Stimulated activated CD8-positive, alpha-beta memory T cell treated with anti-CD3 and anti-CD28 coated beads, Interleukin-7, amount 100 ng/mL, for 1 hour (primary cell): ENCODE measurements at places on chromosomes 3 and 15.

DNA sequence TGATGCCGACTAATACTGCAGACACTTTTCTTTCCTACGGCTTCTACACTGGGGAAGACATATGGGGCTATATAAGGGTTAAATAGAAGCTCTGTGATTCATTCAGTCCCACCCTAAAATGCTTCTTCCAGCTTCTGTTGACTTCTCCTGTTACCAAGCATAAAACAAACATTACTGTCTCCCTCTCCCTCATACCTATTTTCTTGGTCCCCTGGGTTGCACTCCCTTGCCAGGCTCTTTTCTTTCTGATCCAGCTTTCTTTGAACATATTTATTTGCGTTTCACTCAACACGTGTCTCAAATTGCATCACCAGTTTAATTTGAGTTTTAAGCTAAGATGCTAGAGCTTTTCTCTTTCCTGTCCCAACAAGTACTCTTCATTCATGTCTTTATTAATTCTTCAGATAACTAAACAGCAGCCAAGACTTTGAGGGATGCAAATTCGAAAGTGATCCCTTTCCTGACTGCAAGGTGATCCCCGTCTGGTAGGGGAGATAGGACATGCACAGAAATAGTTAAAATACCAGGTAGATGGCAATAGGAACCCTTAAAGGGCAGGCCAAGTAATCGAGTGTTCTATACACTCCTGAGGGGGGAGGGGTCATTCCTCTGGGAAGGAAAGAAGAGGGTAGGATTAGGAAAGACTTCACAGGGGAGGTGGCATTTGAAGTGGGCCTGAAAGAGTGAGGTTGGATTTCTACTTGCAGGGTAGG lies 198.6 kb upstream of the BCL6 start:
- no peak for DNase-seq

DNA sequence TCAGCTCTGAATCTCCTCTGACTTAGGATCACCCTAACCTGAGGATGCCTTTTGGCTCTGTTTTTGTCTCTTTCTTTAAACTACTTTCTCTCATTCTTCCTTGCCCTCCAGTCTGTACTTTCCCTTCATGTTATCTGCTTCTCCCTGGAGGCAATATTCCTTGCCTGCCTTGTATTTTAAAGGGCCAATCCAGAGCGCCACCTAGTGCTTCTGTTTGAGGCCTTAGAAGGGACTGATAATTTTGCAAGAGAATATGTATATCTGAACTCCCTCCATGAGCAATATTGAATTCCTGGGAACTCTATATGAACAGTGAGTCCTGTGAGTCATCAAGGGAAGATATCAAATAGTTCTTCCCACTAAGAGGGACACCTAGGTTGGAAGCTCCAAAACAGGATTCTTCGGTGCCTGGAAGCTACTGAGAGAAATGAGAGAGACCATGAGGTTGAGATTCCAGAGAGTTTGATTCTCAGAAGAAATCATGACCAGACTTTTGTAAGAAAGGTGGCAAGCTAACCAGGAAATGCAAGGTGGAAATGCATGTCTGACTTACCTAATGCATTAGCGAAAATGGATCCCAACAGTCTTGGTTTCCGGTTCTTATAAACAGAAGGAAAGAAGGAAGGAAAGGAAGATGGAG lies 203.8 kb upstream of the CD96 start:
- peak; percentile 5 for DNase-seq

DNA sequence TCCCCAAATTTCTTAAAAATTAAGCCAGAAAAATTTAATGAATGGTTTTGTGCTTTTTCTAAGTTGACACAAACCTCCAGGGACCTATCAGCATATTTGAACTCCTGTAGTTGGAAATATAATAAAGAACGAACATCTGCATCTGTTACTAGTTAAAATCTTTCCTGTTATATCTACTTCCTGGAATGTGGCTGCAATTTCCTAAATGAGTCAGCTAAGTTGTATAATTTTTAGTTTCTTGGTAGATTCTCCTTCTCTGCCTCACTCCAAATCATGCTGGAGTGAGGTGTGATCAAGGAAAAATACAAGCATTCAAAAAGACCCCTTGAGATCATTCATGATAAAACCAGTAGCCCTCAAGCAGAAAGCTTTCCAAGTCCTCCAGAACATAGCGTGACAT lies 106.2 kb upstream of the MCTP2 start:
- no peak for DNase-seq

DNA sequence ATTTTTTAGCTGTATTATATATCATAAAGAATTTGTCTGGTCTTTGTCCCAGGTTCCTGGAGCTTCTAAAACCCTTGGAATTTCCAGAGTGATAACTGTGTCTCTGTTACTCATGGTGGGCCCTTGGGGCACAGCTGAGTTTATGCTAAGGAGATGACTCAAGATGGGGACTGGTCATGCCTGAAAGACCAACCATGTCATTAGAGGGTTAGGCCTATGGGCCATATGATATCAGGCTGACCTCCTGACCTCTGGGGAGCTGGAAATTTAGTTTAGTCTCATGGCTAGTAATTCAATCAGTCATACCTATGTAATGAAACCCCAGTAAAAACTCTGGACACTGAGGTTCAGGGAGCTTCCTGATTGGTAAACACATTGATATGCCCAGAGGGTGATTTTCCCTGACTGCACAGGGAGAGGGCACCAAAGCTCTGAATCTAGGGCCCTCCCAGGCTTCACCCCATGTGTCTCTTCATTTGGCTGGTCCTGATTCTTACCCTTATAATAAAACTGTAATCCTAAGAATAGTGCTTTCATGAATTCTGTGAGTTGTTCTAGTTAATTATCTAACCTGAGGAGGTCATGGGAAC lies 69.6 kb downstream of the EEFSEC start:
- no peak for DNase-seq

DNA sequence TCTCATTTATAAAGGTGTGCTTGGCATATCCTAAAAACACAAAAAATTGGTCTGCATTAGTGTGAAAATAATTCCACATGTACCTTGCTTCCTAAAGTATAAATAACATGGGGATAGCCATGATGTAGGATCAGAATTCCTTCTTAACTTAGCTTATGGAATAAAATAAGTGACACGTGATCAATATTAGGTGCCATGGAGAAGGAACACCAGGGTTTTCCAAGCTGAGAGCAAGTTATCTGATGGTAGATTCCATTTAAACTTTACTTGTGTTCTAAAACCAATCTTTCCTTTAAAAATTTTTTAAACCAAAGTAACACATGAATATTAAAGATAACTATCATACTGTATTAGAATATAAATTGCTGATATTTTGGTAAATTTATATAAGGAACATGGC lies 300.5 kb downstream of the ZPLD1 start:
- no peak for DNase-seq

GRCh38 chr15:31483986-31484951 lies 157.6 kb downstream of the KLF13 start:
- no peak for DNase-seq

DNA sequence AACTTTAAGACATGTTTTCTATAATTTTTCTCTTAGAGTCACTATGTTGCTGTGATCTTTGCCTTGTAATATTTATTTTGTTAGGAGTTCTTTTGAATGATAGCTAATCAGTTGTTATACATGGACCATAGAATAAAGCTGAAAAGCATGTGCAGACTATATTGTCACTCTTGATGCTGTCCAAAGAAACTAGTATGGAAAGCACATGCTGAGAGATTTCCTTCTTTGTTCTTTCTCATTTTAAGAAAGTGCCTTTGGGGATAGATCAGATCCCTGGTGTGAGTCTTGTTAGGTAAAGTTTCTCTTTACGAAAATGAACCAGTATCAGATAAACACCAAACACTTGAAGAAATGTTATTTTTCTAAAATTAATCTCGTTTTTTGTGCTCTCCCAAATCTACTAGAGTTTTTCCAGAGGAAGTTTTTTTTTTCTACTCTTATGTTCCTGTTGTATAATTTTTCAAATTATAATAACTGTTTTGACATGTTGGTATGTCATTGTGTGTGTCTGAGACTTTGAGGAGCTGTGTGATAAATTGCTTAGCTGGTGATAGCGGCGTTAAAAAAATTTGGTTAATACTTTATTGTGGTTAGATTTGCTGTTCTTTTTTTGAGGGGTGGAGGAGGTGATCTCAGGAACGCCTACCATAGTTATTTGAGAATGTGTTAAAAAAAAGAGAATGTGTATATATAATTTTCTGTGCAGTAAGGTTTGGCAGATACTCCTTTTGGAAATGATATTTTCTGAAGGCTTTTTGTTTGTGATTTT lies 2.2 kb downstream of the PIAS1 start:
- DNase-seq: no peak

DNA sequence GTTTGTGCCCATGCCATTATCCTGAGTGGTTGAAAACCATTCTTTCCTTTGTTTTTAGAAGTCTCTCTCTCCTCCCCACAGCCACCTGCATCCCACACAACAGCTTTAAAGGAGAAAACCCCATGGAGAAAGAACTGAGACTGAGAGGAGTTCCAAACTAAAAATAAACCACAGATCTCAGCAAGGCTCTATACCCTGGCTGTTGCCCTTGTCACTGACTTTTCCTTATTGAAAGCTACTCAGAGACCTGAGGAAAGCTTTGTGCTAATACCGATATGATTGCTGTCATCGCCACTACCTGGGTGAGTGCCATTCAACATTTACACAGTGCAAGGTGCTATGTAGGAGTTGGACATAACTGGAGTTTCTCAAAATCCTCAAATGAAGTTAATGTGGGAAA lies 55.5 kb upstream of the RASGRP1 start:
- DNase-seq: no peak
